ENCODE measurements at places on chromosomes 5 and 9.

- no peak for DNase-seq
These were observed 89.5 kb downstream of the TSSK1B start for GRCh38 chr5:113344973-113345940.

DNA sequence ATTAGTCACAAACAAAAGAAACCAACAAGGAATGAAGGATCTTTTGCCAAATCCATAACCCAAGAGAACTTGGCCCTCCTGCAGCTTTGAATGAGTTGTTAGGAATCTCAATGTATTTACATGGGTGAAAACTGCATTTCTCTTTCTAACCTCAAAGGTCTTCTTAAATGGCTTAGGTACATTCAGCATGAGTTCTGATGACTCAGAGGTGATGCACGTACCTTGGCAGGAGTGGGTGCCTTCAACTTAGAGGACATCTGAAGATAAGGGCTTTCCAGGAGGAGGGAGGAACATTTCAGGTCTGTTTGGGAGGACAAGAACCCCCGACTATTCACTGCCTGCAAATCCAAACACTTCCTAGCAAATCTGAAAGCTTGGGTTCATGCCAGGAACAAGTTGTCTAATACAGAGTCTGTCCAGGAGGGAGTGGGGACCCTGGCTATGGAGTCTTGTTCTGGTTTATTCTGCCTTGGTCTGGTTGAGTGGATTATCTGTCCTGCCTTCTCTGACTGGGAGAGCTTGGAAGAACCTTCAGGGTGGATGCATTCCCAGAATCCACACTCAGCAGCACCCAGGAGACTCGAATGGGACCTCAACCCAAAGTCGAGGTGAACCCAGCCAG, 65.7 kb downstream of the IRX2 start:
- no peak for DNase-seq

- DNase-seq = no peak
These were observed 999 bp upstream of the HNRNPA0 start for GRCh38 chr5:137754961-137755762.

- DNase-seq = peak; percentile 44
These were observed 2.7 kb downstream of the NDST1 start for GRCh38 chr5:150510460-150511263.

GRCh38 chr5:109668668-109669422, 20.9 kb upstream of the MAN2A1 start:
- DNase-seq = no peak

- no peak for DNase-seq
These were observed 65.0 kb downstream of the SNCAIP start for GRCh38 chr5:122377026-122377425.

DNA sequence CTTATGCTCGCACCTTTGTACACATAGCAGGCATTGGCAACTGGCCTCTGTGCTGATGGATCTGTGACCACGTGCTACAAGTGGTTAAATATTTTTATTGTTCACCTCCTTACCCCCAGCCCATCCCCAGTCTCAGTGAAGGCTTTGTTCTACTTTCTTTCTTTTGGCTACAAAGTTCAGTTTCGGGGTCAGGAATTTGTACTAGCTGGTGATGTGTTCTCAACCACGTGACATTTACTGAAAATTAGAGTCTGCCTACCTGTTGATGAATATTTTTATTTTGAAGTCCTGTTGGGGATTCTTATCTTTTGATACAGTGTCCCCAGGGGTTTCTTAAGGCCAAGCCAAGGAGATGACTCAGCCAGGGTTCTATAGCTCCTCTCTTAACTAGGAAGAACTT, 47.8 kb downstream of the C9orf57 start:
- no peak for DNase-seq
